ENCODE measurements at places on chromosomes 4 and X. TPM values are rescaled to one million over a fixed set of nuclear protein-coding genes. Genes with fewer than 3 reads are reported as not detected.

DNA sequence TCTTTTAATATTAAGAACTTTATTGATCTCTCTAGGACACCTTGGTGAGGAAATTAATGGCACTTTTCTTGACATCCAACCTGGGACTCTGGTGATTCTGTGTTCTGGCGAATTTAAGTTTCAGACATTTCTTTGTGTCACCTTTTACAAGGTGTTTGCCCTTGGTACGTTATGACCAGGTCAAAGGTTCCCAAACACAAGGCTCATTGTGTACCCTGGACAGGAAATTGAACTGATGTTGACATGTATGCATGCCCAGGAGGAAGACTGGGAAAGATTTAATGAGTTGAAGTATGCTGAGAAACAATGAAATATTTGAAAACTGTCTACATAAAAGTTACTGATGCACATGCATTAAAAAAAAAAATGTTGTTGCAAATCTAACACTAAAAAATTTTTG, 22.1 kb downstream of the NIPAL1 start:
- no peaks in the 10 kb centered on the region for H3K27me3 ChIP-seq
- no peak for DNase-seq
- H3K36me3 ChIP-seq, result no peaks in the 10 kb centered on the region

- no peak for DNase-seq
- H3K4me3 ChIP-seq, result no peak overlapping the region
- H3K4me1 ChIP-seq, result no peaks in the 10 kb centered on the region
- H3K36me3 ChIP-seq, result no peaks in the 10 kb centered on the region
- no peaks in the 10 kb centered on the region for H3K27me3 ChIP-seq
These were observed 125.4 kb downstream of the AMMECR1 start for GRCh38 chrX:110192516-110192915.

GRCh38 chrX:36856849-36857248, 151.3 kb upstream of the FAM47C start:
- H3K4me1 ChIP-seq, result no peaks in the 10 kb centered on the region
- H3K4me3 ChIP-seq, result no peak overlapping the region
- no peak overlapping the region for H3K27ac ChIP-seq

DNA sequence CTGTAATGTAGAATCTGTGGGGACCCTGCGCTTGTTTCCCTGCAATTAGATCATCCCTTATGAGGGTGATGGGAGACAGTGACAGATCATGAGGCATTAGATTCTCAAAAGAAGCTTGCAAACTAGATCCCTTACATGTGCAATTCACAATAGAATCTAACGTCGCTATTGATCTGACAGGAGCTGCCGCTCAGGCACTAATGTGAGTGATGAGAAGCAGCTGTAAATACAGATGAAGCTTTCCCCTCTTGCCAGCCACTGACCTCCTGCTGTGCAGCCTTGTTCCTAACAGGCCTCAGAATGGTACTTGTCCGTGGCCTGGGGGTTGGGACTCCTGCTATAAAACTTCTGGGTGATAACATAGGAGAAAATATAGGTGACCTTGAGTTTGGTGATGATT, 1076.8 kb downstream of the PDHA2 start:
- no peaks in the 10 kb centered on the region for H3K36me3 ChIP-seq
- no peak overlapping the region for H3K4me3 ChIP-seq
- no peak for DNase-seq
- no peaks in the 10 kb centered on the region for H3K4me1 ChIP-seq

- no peak for DNase-seq
- H3K4me1 ChIP-seq, result no peaks in the 10 kb centered on the region
- H3K4me3 ChIP-seq, result no peak overlapping the region
- no peaks in the 10 kb centered on the region for H3K27me3 ChIP-seq
These were observed 33.7 kb upstream of the CCSER1 start for GRCh38 chr4:90093526-90093925.

DNA sequence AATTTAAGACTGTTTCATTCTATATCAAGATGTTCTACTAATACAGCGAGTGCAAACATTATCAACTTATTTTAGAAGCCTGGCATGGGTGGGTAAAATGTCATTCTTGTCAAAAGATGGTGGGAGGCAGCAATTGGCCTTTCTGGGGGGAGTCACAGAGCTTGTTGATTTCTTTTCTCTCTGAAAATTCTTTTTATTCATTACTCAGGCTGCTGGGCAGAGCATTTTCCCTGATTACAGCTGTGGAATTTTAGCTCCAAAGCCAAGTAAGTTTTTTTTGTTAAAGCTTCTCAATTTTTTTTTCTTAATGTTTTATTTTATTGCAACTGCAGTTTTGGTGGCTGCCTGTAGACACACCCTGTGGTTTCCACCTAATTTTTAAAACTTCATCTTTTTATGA, 50.4 kb downstream of the GPC4 start:
- no peak overlapping the region for H3K4me3 ChIP-seq
- no peaks in the 10 kb centered on the region for H3K27me3 ChIP-seq
- no peak for DNase-seq
- no peaks in the 10 kb centered on the region for H3K36me3 ChIP-seq
- H3K27ac ChIP-seq, result no peak overlapping the region

DNA sequence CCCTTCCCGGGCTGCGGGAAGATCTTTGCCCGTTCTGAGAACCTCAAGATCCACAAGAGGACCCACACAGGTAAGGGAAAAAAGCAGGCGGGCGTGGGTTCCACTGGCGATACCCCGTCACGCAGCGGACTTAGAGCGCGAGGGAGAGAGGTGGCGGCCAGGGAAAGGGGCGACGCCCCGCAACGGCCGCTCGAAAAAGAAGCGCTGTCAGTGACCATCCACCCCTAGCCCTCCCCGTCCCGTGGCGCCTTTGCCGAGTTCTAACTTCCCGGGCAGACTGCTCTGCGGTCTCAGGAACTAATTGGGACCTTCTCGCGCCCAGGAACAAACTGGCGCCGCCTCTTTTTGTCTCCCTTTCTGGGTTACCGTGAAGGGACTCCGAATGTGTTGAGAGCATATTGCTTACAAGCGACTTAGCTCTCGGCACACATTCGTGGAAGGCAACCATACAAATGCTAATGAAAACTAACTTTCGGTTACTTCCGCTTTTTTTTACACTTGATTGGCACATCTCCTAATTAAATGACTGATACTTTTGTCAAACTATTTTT, 1.8 kb downstream of the ZIC3 start:
- DNase-seq, result no peak
- H3K27ac ChIP-seq, result no peak overlapping the region
- H3K4me1 ChIP-seq, result no peaks in the 10 kb centered on the region
- no peaks in the 10 kb centered on the region for H3K27me3 ChIP-seq

GRCh38 chr4:1612278-1613098, 71.6 kb downstream of the FAM53A start:
- H3K27me3 ChIP-seq, result no peaks in the 10 kb centered on the region
- no peak overlapping the region for H3K4me3 ChIP-seq
- no peak overlapping the region for H3K27ac ChIP-seq
- H3K36me3 ChIP-seq, result no peaks in the 10 kb centered on the region

- H3K4me3 ChIP-seq, result no peak overlapping the region
- H3K27ac ChIP-seq, result no peak overlapping the region
- H3K4me1 ChIP-seq, result no peaks in the 10 kb centered on the region
- DNase-seq, result no peak
These were observed 28.4 kb downstream of the PAK3 start for GRCh38 chrX:111124418-111124817.

GRCh38 chr4:138685316-138685715, 330.3 kb upstream of the NOCT start:
- no peaks in the 10 kb centered on the region for H3K36me3 ChIP-seq
- no peak for DNase-seq
- no peak overlapping the region for H3K4me3 ChIP-seq
- H3K27me3 ChIP-seq, result no peaks in the 10 kb centered on the region

GRCh38 chr4:148124512-148124911, 317.7 kb downstream of the NR3C2 start:
- H3K4me3 ChIP-seq, result no peak overlapping the region
- H3K36me3 ChIP-seq, result no peaks in the 10 kb centered on the region
- no peaks in the 10 kb centered on the region for H3K4me1 ChIP-seq
- DNase-seq, result no peak

DNA sequence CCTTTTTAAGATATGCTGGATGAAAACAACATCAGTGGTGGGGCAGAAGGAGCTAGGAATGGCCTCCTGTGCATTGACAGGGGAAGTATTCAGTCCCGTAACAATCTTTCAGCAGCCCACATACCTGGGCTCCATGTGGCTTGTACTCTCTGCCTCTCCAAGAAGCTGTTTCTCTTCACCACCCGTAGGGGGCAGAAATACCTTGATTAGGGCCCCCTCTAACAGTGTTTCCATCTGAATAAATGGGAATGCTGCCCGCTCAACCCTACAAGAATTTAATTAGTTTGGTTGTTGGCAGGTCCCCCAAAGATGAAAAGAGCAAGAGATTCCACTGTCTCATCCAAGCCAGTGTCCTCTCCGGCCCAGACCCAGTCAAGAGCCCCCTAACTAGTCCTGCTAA, 155.2 kb downstream of the SMIM20 start:
- H3K36me3 ChIP-seq, result no peaks in the 10 kb centered on the region
- no peak overlapping the region for H3K4me3 ChIP-seq
- H3K27ac ChIP-seq, result no peak overlapping the region
- no peak for DNase-seq

DNA sequence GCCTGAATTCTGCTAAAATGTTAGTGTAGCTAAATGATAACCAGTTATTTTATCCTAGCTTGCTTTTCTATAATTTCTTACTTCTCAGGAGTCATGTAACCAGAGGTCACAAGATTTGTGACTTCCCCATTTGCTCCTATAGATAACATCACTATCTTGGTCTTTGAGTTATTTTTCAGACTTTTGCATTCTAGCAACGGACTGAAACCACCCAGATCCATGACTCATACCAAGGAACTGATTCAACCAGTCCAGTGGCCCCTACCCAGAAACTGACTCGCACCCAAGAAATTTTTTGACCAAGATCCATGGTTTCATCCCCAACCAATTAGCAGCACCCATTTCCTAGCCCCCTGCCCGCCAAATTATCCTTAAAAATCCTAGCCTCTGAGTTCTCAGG, 50.0 kb downstream of the IQCM start:
- H3K36me3 ChIP-seq, result no peaks in the 10 kb centered on the region
- no peaks in the 10 kb centered on the region for H3K4me1 ChIP-seq
- no peak for DNase-seq
- H3K4me3 ChIP-seq, result no peak overlapping the region
- H3K27me3 ChIP-seq, result no peaks in the 10 kb centered on the region

- no peak overlapping the region for H3K27ac ChIP-seq
- no peaks in the 10 kb centered on the region for H3K36me3 ChIP-seq
- H3K4me3 ChIP-seq, result no peak overlapping the region
- no peaks in the 10 kb centered on the region for H3K4me1 ChIP-seq
- no peaks in the 10 kb centered on the region for H3K27me3 ChIP-seq
These were observed 232.9 kb upstream of the ANKRD50 start for GRCh38 chr4:124945422-124945821.

DNA sequence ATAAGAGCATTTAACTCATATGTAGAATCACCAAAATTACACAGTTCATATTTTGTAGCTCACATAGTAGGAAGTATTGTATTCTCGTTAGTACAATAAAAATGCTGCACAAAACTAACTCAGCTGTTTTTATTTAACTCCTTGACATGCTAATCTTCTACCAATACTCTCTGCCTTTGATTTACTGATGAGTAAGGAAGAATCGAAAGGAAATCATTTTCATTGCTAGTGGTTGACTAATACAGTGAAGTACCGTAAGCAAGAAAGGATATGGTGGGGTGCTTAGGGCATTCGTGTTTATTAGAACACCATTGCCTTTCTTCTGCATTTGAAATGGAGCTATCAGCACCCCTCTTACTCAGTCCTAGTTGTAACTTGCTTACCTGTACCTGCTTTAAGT, 1239.1 kb upstream of the TENM3 start:
- no peak overlapping the region for H3K27ac ChIP-seq
- DNase-seq, result no peak
- H3K4me3 ChIP-seq, result no peak overlapping the region
- H3K27me3 ChIP-seq, result no peaks in the 10 kb centered on the region
- H3K36me3 ChIP-seq, result no peaks in the 10 kb centered on the region
- H3K4me1 ChIP-seq, result no peaks in the 10 kb centered on the region

The HHIP gene
- 1.6 TPM for total RNA-seq

The EGFL6 gene
- total RNA-seq, result 0.60 TPM

The LRCH2 gene
- 9.5 TPM for total RNA-seq

The PRPS1 gene
- 23.8 TPM for total RNA-seq

The OTUD6A gene
- not detected for total RNA-seq

The PPEF2 gene
- 0.32 TPM for total RNA-seq

The CLGN gene
- total RNA-seq, result not detected

The SCML2 gene
- total RNA-seq, result 2.2 TPM

The RGN gene
- 10.3 TPM for total RNA-seq

The MMAA gene
- total RNA-seq, result 10.2 TPM

The FMR1NB gene
- total RNA-seq, result not detected
